Thoracic aorta (tissue), 2 donors: ENCODE measurements at places on chromosomes 3 and 15.
A peak's percentile ranks its signal among the peaks of the same experiment; 100 is the strongest.

DNA sequence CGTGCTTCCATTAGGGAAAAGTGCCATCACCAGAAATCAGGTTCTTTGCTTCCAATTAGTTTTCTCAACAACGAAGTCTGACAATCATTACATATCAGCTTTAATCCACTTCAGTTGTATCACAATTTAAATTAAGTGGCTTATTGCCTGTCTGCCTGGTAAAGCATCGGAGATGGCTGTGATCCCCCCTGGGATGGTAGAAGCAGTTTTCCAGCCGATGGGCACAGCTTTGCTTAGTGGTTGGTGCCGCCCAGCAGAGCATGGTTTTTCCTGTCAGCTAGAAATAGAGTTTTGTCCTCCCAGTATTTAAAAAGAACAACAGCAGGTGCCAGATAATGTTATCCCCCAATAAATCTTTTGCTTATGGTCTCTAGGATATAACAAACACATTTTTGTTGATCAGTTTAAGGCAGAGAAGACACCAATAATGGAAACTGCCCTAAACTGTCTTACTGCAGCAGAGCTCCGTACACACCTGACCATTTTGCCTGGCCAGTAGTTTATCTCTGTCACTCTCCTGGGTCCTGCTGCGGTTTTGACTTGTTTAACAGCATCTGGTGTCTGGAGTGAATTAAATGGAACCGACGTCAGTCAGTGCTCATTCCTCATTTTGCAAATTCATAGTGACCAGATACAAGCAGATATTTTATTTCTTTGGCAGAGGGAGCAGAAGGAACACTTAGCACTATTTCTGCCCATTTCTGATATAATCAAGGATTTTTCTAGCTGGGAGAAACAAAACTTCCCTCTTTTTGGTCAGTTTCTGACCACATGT is 79.1 kb downstream of the SLC49A4 start:
- no peak for DNase-seq

- no peak for DNase-seq
These were observed 27.6 kb downstream of the FBXW12 start for GRCh38 chr3:48399387-48400172.

DNA sequence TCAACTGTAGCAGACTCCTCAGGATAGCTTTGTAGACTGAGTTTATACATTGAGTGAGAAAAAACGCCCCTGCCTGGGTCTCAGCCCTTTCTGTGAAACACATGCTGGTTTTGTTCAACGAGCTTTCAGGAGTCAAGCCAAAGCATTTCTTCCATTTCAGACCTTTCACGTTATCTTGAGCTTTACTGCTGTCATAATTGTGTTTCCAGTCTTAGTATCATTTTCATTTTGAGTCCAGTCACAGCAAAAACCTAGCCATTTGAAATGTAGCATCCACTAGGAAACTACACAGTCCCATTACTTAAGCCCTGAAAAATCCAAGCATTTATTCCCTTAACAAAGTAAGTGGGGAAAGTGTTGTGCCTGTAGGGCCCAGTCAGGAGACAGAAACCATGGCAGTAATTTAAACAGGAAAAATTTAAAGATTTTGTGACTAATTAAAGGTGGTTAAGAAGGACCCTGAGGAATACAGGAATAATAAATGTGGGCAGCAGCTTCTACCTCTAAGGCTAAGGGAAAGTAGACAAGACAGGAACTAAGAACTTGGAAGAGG is 110.1 kb upstream of the ABHD17C start:
- DNase-seq: no peak

DNA sequence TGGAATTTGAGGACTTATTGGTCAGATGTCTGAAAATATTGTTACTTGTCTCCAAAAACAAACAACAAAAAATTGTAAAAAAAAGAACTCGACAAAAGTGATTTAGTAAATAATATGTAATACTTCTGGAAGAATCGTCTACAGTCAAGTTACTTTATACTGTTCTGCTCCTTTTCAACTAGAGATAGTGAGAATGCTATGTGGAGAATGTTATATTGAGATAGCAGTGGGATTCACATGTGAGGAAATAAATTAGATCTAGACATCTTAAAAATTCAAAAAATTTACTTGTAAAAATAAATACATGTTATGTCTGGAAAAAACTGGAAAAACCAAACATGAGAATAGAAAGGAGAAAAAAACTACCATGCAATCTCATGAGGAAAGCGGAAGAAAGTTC is 64.9 kb downstream of the SGO1 start:
- DNase-seq: no peak

DNA sequence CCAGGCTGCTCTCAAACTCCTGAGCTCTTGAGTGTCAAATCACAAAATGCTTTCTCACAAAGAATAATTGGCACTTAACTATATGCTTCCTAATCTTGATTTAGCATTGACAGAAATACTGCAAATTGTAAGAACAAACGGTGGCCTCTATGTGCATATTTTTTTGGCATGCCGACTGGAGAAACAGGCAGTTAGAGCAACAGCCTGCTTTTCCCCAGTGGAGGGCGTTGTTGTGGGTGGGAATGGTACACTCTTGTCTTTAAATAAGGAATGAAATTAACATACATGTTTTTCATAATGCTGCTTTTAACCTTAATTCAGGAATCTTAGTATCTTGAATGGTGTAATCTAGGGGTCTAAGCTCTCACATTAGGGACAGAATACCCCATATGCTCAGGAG is 31.1 kb upstream of the SV2B start:
- no peak for DNase-seq

- DNase-seq: no peak
These were observed 314.6 kb upstream of the PROK2 start for GRCh38 chr3:72099326-72100079.

DNA sequence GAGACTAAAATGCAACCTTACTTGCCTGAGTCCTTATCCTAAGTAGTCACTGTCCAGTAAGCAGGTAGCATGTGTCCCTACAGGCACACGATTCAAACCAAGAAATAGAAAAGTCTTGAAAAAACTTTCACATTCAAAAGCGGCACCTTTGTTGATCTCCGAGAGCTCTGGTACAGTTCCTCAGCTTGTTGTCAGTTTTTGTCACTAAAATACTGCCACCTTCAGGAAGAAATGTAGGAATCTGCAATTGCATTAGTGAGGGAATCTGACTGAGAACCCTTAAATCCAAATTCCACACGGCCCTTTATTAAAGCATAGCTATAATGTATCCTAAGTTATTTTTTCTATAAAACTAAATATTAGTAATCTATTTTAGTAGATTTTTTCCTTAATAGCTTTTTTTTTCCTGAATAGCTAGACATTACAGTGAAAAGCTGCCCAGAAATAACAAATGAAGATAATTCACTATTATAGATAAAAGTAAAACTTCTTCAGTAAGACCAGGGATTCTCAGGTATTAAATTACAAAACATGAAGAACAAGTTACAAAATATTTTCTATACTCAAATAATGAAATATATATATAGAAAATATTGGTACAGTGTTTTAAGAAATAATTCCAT is 44.0 kb downstream of the CCDC54 start:
- no peak for DNase-seq

- no peak for DNase-seq
These were observed 41.8 kb upstream of the UBE2E2 start for GRCh38 chr3:23161308-23161707.

DNA sequence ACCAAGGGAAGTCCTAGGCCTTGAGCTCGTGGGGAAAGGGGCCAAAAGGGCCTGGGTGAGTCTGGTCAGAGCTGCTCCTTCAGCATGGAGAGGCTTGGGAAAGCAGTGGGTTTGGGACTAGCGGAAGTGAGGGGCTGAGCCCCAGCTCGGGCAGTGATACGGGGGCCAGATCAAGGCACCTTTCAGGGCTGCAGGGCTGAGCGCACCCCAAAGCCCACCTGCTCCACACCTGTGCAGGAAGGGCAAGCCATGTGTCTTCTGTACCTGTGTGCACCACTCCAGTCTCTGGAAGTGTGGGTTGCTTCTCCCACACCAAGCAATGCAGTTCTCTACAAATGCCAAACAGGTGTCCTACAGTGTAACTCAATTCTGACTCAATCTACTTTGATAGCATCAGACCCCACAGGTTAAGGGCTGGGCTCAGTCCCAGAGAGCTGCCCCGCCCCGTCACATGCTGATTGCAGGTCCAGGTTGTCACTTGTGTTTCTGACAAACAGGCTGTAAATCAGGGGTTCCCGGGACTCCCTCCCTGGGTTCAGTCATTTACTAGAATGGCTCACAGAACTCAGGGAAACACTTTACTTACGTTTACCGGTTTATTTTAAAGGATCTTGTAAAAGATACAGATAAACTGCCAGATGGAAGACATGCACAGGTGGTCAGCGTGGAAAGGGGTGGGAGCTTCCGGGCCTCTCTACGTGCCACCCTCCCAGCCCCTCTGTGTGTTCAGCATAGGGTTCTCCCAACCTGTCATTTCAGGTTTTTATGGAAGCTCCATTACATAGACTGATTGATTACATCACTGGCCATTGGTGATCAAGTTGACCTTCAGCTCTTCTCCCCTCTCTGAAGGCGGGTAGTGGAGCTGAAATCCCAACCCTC is 28.8 kb upstream of the KLF13 start:
- no peak for DNase-seq

DNA sequence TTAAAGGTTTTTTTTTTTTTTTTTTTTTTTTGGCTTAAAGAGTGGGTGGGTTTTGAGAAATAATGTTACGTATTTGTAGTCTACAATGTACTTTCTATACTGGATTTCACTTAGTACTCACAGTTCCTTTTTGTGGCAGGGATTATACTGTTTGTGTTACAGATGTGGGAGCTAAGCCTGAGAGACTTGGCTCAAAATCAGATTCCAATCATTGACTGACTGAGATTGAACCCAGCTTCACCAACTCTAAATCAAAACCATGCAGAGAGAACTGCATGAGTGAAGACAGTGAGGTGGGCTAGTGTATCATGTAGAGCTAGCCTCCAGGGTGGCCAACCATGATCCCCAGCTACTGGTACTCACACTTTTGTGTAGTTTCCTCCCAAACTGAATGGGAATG is 68.0 kb downstream of the TMEM108 start:
- no peak for DNase-seq

DNA sequence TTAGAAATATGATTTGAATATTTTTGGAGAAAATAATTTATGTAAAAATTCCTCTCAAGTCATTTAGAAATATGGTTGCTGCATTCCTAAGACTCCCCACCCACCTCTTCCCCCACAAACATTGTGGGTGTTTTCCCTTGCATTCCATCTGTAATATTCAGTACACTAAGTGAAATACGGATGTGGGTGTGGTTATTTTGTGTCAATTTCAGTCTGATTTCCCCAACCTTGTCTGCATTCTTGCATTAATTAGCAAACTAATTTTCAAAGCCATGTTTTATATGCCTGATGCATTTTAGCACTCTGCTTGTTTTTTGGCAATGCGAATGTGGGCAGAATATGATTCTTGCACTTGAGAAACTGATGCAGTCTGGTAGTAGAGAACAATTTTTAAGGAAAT is 408.3 kb upstream of the RGMA start:
- DNase-seq: no peak

DNA sequence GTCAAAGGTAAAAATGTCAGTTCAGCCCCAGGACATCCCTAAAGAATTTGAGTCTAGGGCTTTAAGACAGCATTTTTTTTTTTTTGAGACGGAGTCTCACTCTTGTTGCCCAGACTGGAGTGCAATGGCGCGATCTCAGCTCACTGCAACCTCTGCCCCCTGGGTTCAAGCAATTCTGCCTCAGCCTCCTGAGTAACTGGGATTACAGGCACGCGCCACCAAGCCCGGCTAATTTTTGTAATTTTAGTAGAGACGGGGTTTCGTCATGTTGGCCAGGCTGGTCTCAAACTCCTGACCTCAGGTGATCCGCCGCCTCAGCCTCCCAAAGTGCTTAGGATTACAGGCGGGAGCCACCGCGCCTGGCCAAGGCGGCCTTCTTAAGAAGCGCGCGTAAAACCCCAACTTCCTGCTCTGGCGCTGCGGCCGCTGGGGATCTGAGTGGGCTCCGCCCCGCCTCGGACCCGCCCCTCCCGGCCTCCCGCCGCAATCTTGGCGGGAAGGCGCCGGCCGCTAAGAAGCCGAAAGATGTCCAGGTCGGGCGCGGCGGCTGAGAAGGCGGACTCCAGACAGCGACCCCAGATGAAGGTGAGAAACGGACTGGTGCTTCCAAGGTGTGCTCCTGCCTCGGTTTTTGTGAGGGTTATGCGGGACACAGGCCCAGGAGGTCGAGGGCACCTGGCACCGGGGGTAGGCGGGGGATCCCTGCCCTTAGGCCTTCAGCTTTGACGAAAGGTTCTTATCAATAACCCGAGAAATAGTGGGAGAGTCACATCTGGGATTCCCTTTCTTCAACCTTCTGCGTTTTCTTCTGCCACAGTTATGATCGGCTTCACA is at the start of gene WDR76:
WDR76 (plus strand) TSS at position 495 of the 834 bp plus-strand sequence; CDS start at position 526, 31 bp downstream.
- peak; percentile 32 for DNase-seq

GRCh38 chr3:14329116-14329830 is 73.1 kb upstream of the SLC6A6 start:
- no peak for DNase-seq

- no peak for DNase-seq
These were observed 118.7 kb downstream of the TMEM266 start for GRCh38 chr15:76178296-76179000.

- no peak for DNase-seq
These were observed 196.0 kb downstream of the LPP start for GRCh38 chr3:188349933-188350332.

DNA sequence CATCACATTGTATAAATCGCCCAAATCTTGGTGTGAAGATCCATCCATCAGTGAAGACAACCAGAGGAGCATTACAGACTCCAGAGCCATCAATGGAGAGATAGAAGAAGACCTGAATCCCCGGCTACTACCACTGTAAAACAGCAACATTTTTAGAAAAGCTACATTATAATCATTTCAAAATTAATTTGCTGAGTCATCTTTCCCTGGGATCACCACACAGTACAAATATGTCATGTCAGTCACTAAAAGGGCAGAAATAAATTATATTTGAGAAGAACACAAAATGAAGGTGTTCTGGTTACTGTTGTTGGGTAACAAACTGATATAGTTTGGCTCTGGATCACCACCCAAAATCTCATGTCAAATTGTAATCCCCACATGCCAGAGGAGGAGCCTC is 218.5 kb upstream of the STT3B start:
- DNase-seq: no peak

- DNase-seq: no peak
These were observed 281.6 kb downstream of the MBNL1 start for GRCh38 chr3:152550284-152550683.

DNA sequence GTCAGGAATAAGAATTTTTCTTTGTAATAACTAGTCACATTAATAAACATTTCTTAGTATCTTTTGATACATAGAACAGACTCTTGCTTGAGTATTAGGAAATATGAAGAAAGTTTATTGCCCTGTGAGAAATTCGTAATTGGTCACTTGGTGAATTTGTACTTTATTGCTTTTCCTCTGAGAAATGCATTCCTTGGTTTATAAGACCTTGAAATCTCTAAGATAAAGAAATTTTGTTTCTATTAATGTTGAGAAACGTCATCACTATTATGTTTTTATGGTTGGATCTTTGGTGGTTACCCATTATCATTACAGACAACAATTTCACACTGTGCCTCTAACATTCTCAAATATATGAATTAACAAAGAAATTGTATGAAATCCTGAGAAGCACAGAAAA is 652.0 kb upstream of the NECTIN3 start:
- no peak for DNase-seq

DNA sequence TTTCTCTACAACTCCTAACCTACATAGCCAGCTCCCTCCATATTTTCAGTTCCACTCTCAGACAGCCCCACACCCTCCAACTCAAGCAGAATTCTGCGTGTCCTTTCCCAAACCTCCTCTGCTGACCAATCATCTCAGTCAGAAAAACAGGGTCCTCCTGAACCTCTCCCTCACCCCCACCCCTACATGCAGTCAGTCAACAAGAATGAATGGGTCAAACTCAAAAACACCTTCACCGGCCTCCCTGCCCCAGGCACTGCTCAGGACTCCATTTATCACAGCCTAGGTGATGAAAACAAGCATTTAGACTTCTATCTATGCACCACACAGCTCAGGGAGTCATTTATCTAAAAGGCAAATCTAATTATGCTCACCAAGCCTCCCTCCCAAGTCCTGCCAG is 32.4 kb downstream of the MYL3 start:
- no peak for DNase-seq
